Suppressor macrophage (primary cell): ENCODE measurements at places on chromosomes 3 and 15.
A peak's percentile ranks its signal among the peaks of the same experiment; 100 is the strongest.

- peak; percentile 68 for DNase-seq
Observed at GRCh38 chr15:66820481-66821176, 118.6 kb downstream of the SMAD6 start.

GRCh38 chr15:99430881-99431401 is 134.8 kb upstream of the MEF2A start:
- DNase-seq = no peak

- DNase-seq = peak; percentile 28
Observed at GRCh38 chr3:188294823-188295487, 141.0 kb downstream of the LPP start.

- DNase-seq = no peak
Observed at GRCh38 chr15:35671981-35672380, 126.0 kb upstream of the DPH6 start.

- DNase-seq = peak; percentile 54
Observed at GRCh38 chr15:48367483-48367882, 36.3 kb downstream of the DUT start.

GRCh38 chr3:34200576-34200975 is 402.1 kb downstream of the PDCD6IP start:
- DNase-seq = no peak

GRCh38 chr3:172654470-172654869 is 56.4 kb downstream of the NCEH1 start:
- DNase-seq = no peak

- no peak for DNase-seq
Observed at GRCh38 chr15:98981851-98982722, 25.5 kb downstream of the PGPEP1L start.

DNA sequence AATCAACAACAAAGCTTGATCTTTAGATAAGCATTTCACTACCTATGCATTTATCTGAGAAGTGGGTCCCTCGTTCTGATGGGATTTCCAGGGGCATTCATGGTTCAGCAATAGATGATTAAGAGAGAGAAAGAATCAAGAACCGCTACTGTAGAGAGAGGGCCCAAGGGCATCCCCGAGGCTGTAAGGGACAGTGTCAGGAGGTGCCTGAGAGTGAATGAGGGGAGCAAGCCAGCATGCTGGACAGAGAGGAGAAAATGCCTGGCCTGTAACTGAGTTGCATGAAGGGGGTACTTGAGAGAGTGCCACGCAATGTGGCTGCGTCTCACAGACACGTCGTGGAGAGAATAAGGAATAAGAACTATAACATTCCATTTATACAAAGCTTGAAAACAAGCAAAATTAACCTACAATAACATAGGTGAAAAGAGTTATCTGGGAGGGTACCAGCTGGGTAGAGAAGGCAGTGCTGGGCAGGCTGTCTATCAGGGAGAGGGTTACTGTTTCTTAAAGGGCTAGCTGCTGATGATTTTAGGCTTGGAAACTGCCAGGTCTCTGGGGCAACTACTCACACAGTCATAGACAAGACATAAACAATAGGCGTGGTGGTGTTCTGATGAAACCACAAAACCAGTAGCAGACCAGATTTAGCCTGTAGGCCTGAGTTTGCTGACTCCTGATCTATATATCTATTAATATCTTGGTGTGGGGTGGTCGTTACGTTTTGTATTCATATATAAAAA is 374.6 kb upstream of the CFAP20DC start:
- DNase-seq = peak; percentile 11

- no peak for DNase-seq
Observed at GRCh38 chr3:42850263-42850662, 25.4 kb downstream of the CYP8B1 start.

DNA sequence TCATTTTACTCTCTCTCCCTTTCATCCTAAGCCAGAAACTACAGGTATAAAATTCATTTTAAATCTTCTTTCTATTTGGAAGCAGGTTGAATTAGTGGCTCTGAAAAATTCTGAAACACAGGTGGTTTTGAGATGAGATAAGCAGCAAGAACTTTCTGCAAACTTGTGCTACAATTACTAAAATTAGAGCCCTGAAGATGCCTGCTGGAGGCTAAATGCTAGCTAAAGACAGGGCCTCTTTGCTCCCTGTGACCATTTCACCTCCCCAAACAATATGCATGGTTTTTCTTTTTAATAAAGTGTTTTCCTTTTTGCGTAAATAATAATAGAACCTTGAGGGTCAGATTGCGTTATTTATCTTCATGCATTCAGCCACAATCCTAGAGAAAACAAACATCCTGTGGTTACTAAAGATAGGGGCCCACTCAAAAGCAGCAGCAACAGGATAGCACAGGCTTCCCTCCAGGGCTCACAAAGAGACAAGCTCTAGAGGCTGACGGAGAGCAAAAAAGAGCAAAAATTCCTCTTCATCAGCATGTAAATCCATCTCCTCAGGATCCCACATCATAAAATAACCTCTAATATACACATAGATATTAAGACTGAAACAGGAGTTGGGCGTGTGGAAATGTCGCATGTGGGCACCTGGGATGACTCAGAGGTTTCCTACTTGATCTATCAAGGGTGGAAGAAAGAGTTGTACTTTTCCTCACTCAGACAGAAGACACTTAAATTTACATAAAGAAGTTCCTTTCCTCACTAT is 26.5 kb upstream of the CP start:
- DNase-seq = no peak

DNA sequence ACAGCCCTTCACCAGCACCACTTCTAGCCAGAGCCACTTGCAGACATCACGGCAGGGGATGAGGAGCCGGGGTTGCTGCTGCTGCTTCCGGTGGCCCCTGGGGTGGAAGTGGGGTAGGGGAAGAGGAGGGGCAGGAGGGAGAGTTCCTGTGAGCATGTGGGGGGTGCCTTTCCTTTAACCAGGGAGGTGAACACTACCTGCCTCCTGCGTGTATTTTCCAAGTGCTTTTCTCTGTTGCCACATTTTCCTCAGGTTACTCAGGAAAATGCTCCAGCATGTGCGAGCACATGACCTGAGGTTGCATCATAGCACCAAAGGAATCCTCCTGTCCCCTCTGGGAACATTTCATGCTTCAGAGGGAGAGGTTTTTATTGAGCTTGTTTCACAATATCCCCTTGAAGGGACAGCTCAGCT is 12.2 kb upstream of the SACM1L start:
- DNase-seq = peak; percentile 17

- DNase-seq = no peak
Observed at GRCh38 chr15:92061511-92062195, 208.1 kb downstream of the SLCO3A1 start.

- no peak for DNase-seq
Observed at GRCh38 chr3:185715091-185715490, 109.8 kb downstream of the IGF2BP2 start.

- DNase-seq = no peak
Observed at GRCh38 chr3:152618529-152618928, 216.4 kb upstream of the P2RY1 start.

- no peak for DNase-seq
Observed at GRCh38 chr15:48996276-48996675, 32.6 kb upstream of the SHC4 start.

DNA sequence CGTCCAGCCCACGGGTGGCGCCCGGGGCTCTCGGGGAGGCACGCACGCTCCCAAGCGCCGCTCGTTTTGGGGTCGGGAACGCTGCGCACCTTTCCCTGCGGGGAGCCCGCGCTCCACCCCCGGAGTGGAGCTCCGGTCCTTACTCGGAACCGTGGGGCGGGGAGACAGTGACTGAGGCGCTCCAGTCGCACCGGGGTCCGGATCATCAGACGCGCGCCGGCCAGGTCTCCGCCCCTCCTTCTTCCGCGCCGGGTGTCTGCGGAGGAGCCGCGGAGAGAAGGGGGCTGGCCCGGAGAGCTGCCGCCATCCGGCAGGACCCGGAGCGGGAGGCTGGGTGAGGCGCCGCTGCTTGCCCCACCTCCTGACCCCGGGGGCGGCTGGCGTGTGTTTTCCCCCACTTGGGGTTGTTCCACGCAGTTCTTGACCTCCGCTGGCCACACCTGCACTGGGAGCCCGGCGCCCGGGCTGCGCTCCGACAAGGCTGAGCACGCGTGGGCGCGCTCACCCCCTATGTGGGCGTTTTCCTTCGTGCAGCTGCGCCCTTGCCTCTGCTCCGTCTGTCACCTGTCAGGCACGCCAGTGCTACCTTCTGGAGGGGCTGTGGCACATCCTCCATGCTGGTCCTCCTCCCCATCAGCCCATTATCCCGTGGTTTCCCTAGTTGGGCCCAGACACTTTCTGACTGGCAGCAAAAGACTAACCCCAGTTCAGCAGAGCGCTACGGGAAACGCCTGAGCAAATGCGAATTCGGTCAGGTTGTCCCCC is at the start of gene MCF2L2:
Gene MCF2L2 (minus strand): TSS at position 173 of the 765 bp plus-strand sequence. CDS start 642 bp downstream, outside the sequence.
- peak; percentile 33 for DNase-seq

GRCh38 chr3:171770689-171771620 is 39.3 kb downstream of the PLD1 start:
- peak; percentile 76 for DNase-seq

DNA sequence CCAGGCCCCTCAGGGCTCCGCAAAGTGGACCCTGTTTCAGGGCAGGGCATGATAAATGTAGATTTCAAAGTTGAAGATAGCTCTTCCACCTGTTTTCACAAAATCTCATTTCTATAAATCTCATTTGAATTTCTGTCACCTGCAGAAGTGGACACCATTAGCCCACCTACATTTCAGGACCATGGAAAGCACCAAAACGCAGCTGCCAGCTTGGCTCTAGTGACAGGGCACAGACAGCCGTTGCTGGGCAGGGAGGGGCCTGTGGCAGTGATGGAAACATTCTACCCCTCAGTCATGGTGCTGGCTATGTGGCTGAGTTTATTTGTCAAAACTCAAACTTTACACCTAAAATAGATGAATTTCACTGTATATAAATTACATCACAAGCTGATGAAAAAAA is 40.4 kb downstream of the PRR23E start:
- DNase-seq = no peak

DNA sequence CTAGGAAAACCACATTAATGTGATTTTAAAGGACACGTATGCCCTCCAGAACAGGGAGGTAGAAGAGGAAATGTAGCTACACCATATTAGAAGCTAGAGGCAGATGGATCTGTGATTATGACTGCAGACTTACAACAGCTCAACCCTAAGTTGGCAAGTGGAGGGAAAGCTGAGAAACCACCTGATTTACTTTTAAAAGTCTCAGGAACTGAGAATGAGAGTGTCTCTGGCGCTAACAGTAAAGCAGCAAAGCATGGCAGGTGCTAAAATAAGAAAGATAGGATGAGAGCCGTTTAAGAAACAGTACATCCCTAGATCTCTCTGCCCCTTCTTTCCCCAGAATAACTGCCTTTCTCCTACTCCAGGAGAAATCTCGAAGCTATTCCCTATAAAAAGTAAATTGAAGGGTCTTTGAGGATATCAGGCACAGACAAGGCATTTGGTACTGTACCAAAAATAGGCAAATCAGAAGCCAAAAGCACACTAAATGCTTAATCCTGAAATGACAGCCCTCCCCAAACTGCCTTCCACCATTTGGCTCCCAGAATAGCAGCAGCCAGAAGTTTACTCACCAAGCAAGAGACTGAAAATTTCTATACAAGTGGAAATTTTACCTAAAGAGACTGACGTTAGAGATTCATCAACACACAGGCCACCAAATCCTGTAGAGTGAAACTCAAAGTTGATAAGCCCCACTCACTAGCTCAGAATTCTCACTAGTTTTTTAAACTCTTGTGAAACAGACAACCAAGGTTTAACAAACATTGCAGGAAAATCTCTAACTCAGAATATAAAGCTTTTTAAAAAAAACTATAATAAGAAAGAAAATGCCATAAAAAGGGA is 34.3 kb upstream of the PARP14 start:
- no peak for DNase-seq

GRCh38 chr15:98076021-98076816 is 115.7 kb downstream of the ARRDC4 start:
- DNase-seq = peak; percentile 68

DNA sequence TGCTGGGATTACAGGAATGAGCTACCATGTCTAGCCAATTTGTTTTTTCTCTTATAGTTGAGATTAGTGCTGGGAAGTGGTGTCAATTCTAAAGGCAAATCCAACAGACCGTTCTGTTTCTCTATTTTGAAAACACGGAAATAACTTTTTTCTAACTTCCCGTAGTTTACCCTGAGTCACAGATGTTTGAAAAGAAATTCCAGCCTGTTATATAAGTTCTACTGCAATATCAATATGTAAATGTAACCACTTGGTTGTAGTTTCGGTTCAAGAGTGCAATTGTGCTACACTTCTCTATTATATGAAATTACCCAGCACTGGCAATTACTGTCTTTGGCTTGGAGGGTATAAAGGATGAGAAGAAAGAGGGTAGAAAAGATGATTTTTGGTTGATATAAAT is 22.3 kb upstream of the GNB4 start:
- DNase-seq = peak; percentile 47

GRCh38 chr3:189914799-189915198 is 205.9 kb downstream of the P3H2 start:
- peak; percentile 45 for DNase-seq

DNA sequence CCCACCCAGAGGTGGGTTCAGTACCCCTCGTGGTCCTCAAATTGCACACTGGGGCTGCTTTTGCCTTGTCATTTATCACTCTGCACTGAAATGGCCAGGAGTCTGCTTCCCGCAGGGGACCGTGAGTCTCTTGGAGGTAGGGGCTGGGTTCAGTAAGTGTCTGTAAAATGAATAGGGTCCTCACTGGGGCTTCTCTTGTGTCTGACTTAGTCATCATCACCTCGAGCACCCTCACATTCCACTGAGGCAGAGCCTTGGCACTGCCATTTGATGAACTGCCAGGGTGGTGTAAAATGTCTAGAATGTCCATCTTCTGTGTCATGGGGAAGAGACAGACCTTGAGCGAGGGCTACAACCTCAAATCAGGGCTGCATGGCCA is 61.0 kb upstream of the RYK start:
- DNase-seq = no peak

DNA sequence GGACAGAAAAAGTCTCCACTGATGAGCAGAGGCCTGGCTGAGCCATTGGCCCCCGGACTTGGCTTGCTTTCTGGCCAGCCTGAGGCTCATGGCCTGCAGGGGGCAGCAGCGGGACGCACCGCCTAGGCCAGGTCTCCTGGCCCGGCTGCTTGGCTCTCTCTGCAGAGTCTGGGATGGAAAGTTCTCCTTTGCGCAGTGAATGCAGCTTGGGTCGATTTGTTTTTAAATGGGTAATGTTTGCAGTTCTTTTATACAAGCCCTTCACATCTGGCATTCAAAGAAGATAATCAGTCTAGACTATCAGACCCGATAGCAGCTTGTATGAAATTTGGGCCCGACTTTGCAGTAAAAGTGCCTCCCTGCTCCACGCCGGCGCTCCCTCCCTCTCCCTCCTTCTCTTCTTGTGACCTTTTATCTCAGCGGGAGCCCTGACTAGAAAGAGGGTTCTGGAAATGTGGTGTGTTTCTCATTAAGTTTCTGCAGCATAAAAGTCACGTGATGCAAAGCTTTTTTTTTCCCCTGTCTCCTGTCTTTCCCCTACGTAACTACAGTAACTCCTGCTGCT is 59.9 kb downstream of the ZNF621 start:
- peak; percentile 86 for DNase-seq
